NCI-H524 (cell line): ENCODE measurements at places on chromosomes 13 and 19.
A peak's percentile ranks its signal among the peaks of the same experiment; 100 is the strongest.

DNA sequence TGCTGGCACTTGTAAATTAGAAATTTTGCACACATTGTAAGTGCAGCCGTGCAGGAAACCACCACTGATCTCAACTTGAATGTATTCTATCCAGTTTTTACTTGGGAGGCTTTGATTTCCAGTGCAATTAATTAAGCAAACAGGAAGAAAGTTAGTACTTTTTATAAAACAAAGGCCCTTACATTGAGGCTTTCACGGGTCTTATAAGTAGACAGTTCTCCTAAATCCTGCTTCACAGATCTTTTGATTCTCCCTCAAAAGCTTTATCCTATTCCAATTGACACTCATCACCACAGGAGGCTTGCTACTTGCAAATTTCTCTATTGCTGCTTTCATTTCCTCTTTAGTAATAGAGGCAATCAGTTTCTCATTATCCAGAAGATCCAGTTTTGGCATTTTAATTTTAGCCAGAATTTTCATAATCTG is 90.1 kb downstream of the ERCC5 start:
- DNase-seq = no peak

GRCh38 chr13:113657851-113658741 is at the start of gene ATP4B:
Gene ATP4B (minus strand): TSS chr13:113658198. CDS start chr13:113658144, 54 bp downstream.
- no peak for DNase-seq

GRCh38 chr19:15118248-15118647 is 11.0 kb downstream of the SYDE1 start:
- no peak for DNase-seq

GRCh38 chr13:44133626-44134025 is 240.0 kb upstream of the SERP2 start:
- no peak for DNase-seq

DNA sequence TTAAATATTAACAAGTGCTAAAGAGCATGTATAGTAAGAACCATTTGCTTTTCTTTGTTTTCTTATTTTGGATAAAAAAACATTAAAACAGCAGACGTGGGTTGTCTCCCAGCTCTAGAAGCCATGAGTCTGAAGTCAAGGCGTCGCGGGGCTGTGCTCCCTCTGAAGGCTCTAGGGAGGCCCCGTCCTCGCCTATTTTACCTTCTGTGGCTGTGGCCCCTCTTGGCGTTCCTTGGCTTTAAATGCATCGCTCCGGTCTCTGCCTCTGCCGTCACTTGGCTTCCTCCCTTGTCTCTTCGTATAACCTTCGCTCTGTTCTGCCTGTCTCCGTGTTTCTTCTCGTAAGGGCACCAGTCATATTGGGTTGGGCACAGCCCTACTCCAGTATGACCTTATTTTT is 75.3 kb downstream of the ING1 start:
- DNase-seq = no peak

DNA sequence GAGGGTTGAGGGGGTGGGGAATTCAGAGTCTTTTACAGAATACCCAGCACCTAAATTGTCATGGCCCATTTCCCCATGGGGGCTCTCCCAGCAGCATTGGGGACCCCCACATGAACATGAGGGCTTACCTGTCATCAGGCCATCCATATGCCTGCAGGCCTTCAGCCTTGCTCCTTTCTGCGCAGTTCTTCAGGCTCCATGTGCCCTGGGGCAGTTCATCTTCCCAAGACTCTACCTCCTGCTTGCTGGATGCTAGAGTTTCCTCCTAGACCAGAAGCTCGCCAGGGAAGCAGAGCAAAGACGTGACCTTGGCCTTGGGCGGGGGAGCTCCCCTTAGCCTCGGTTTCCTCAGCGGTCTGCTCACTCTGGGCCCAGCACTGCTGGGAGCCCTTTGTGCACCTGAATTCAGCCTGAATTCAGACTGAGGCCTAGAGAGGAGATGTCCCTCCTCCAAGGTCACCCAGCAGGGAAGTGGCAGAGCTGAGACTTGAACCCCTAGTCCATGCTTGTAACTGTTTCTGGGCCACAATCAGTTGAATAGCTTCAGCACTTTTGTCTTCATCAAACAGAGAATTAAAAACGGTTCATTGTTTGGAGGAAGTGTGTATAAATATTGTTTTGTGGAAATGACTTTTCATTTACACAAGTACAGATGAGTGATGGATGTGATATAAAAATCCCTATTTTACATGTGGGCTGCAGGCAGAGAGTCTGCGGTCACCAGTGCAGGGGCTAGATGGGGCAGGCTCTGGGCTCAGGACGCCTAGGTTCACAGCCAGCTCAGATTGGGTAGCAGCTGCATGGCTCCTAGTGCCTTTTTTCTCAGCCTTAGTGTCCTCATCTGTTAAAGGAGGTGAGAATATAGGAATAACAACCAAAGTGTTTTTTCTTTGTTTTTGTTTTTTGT is 9.5 kb downstream of the PPP5C start:
- no peak for DNase-seq

- DNase-seq = peak; percentile 42
These were observed at the start of gene KHSRP for GRCh38 chr19:6424195-6424938. Gene KHSRP (minus strand): TSS chr19:6424811. CDS start chr19:6424701, 110 bp downstream.

DNA sequence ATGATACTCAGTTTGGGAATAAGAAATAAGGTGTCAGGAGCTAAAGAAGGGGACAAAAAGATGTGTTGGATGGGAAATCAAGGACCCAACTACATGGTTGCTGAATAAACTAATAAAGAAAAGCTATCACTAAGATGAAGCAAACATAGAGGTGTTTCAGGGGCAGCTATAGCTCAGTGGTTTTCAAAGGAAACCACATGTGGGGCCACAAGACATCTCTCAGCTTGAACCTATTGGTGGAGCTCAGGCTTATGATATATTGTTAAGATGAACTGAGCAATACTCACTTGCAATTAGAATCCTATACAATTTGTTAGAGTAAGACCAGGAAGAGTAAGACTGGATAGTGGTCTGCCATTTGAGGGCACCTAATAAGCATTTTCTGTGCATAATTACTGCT is 45.1 kb upstream of the SPRY2 start:
- no peak for DNase-seq

GRCh38 chr19:19554074-19555023 is 16.3 kb downstream of the CILP2 start:
- peak; percentile 18 for DNase-seq

GRCh38 chr13:97889803-97890202 is 63.7 kb upstream of the IPO5 start:
- no peak for DNase-seq

DNA sequence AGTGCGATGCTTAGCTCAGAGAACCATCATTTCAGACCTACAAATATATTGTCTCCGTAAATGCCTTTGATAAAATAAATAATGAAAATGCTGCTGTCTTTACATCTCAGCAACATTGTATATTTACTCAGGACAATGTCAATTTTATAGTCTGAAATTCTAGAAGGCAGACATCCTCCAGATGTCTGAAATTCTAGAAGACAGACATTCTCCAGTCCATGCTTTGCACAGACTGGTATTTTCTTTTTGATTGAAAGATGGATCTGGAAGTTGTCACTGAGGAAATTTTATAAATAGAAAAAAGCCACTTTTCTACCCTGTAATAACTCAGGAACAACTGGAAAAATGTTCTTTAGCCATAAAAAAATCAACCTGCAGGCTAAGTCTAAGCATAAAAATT is 2293.3 kb downstream of the PCDH9 start:
- no peak for DNase-seq

DNA sequence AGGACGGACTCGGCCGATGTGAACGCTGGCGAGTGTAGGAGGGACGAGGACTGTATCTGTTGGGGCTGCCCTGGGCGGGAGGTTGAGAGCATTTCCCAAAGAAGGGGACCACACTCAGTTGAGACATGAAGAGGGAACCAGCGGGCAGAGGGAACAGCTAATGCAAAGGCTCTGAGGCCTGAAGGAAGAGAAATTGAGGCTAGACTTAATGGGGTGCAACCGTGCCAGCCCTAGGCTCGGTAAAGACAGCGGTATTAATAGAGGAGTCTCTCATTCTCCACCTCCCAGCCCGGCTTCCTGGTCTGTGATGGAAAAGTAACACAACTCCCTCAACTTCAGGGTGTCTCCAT is 1.1 kb downstream of the MPV17L2 start:
- no peak for DNase-seq

DNA sequence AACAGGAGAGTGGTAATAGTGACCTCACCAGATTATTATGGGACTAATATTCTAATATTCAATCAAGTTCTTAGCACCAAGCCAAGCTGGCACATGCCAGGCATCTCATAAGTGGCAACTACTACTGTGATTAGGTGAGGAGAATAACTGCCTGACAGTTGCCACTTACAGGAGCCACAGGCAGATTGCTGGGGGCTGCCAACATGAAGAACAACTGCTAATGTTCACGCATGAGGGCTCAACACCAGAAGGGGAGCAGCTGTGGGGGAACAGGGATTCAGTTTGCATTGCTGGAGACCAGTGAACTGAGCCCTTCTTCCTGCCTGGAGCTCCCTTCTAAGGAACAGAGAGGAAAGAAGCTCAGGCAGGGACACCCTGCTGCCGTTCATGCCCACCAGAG is 504.5 kb downstream of the FOXO1 start:
- DNase-seq = peak; percentile 94

- no peak for DNase-seq
These were observed 59.8 kb downstream of the MYH14 start for GRCh38 chr19:50263176-50263575.

DNA sequence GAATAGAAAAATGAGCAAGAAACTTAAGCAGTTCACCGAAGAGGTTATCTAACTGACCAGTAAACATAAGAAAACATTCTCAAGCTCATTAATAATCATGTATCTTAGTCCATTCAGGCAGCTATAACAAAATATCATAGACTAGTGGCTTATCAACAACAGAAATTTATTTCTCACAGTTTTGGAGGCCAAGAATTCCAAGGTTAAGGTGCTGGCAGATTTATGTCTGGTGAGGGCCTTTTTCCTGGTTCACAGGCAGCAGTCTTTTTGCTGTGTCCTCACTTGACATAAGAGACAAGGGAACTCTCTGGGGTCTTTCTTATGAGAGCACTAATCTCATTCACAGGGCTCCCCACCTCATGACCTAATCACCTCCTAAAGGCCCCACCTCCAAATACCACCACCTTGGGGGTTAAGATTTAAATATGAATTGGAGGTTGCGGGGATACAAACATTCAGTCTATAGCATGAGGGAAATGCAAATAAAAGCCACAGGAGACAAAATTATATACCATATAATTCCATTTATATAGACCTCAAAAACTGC is 123.6 kb downstream of the ZAR1L start:
- no peak for DNase-seq

DNA sequence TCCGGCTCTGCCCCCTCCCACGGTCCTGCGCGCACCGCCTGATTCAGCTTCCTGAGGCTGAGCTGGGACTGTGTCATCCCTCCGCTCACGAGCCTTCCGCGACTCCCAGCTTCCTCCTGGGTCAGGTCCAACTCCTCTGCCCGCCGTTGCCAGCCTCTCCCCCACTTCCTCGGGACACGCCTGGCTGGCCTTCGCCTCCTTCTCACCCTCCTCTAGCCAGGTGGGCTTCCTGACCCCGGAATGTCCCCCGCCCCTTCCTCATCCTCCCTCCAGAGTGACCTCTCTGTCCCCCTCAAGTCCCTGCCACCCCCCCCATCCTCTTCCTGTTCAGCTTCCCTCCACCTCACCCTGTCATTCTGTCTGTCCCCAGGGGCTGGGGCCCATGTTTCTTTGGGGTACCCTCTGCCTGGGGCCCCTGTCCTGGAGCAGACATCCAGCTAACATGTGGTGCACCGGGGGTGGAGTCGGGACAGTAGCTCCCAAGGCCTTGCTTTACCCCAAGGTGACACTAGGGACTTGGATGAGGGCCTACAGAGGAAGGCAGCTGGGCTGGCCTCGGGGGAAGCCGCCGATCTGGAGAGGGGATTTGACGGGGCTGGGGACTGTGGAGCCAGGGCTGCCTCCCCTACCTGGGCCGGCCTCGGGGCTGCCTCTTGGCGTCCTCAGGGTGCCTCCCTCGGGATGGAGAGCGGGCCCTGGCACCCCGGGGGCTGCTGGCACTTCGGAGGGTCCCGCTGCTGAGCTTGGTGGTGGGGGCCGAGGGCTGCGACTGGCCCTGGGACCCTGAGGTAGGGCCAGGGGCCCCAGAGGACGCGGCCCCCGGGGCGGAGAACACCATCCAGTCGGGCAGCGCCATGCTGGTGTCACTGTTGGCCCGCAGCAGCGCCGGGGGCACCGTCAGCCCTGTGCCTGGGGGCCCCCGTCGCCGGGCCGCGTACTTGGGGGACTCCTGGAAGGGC is 16.5 kb downstream of the SHANK1 start:
- DNase-seq = no peak

DNA sequence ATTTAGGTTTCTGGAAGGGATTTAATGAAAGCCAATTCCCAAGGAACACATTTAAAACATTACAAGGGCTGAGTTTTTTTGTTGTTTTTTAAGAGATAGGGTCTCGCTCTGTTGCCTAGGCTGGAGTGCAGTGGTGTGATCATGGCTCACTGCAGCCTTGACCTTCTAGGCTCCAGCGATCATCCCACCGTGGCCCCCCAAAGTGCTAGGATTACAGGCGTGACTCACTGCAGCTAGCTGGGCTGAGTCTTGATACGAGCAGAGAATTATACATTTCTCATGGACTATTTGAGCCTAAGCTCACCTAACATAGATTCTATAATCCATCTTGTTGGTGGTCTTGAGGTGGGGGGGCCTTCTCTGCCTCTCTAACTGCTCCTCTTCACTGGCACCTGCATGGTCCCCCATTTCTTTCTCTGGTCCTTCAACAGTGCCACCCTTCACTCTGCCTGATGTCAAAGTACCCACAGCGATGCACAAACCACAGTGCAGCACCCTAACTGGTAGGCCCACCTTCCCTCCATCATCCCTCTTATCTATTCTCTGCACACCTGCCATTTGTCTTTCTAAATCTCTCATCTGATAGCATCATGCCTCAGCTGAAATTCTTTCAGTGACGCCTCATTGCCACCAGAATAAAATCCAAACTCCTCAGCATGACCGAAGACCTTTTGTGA is 37.4 kb downstream of the DOCK9 start:
- DNase-seq = no peak

GRCh38 chr13:52848455-52849195 is at the start of gene PCDH8:
Gene PCDH8 (minus strand): TSS chr13:52848640. CDS start chr13:52848436, 204 bp downstream.
- peak; percentile 79 for DNase-seq

GRCh38 chr19:290372-291005 is 714 bp downstream of the PLPP2 start:
- no peak for DNase-seq
